Thoracic aorta (tissue), 2 donors: ENCODE measurements at places on chromosomes 2 and 18. TPM values are rescaled to one million over a fixed set of nuclear protein-coding genes. Genes with fewer than 3 reads are reported as not detected.

The IL1R2 gene
- total RNA-seq, result 47.7 TPM

The SULT1C2 gene
- 16.6 TPM for total RNA-seq

DNA sequence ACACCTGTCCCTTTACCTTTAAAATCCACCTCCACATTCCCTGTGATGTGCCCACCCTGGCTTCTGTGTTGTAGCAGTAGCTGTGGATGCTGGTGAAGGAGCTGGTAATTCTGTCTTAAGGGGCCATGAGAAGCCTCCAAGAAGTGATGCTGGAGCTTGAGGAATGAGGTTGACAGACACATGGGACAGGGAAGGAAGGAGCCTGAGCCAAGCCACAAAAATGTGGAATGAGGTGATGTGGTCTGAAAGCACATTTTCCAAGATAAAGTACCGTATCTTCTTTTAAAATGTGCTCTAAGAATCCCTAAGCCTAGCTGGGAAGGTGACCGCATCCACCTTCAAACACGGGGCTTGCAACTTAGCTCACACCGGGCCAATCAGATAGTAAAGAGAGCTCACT, 31.2 kb downstream of the VWA3B start:
- H3K4me1 ChIP-seq, result no peaks in the 10 kb centered on the region
- no peak for DNase-seq
- no peaks in the 10 kb centered on the region for H3K36me3 ChIP-seq
- H3K27me3 ChIP-seq, result no peaks in the 10 kb centered on the region
- no peak overlapping the region for H3K4me3 ChIP-seq
- no peak overlapping the region for H3K27ac ChIP-seq

GRCh38 chr18:78721238-78721875, 258.3 kb upstream of the SALL3 start:
- H3K4me3 ChIP-seq, result no peak overlapping the region
- no peaks in the 10 kb centered on the region for H3K36me3 ChIP-seq
- H3K27me3 ChIP-seq, result no peaks in the 10 kb centered on the region
- H3K27ac ChIP-seq, result no peak overlapping the region
- H3K4me1 ChIP-seq, result no peaks in the 10 kb centered on the region
- no peak for DNase-seq
